KBM-7 (cell line): ENCODE measurements at places on chromosomes 6 and 20.

DNA sequence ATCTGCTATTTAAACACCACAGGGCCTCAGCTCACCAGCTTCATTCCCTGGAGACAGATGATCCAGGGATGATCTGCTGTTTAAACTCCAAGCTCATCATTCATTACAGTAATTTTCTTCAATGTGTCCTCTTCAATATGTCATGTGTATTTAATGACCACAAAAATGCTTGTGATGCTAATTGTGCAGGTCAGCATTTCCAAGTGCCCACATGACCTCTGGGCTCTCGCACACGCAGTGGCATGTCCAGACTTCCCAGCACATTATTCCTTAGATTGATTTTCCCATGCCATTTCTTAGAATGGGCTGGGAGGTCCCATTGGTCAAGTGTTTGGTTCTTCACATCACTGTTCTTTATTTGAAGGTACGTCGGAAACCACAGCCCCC lies 434.4 kb downstream of the HAO1 start:
- DNase-seq: no peak

- DNase-seq: no peak
These were observed 628 bp upstream of the ERGIC3 start for GRCh38 chr20:35541118-35541782.

- no peak for DNase-seq
These were observed 118.4 kb upstream of the NXT1 start for GRCh38 chr20:23232219-23232581.

DNA sequence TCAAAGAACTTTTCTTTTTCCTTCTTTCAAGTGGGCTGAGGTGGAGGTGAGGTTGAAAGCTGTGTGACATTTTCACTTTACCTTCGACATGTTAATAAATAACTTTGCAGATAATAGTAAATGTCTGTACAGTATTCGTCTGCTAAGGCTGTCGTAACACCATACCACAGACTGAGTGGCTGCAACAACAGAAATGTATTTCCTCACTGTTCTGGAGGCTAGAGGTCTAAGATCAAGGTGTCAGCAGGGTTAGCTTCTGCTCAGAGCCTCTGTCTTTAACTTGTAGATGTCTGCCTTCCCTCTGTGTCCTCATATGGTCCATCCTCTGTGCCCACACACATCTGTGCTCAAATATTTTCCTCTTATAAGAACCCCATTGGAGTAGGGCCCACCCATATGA lies 14.9 kb downstream of the PHACTR2 start:
- no peak for DNase-seq

GRCh38 chr6:119138906-119139541 lies 60.6 kb upstream of the FAM184A start:
- peak; percentile 11 for DNase-seq

GRCh38 chr6:165263-165662 lies 127.0 kb upstream of the DUSP22 start:
- DNase-seq: no peak

DNA sequence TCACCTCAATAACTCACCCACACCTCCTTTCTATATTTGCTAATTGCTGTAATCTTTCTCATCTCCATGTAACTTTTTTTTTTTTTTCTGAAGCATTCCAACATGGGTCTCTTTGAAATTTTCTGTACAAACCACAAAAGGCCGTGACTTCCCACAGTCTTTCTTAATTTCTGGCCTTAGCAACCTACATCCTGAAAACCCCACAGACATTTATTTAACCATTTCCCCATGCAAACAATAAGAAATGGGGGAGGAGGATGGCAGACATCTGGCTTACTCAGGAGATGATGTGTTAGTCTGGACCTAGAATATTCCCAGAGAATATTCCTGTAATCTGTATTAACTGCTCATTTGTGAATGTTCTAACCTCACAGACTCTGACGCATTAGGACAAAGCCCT lies 57.6 kb downstream of the MEP1A start:
- no peak for DNase-seq

DNA sequence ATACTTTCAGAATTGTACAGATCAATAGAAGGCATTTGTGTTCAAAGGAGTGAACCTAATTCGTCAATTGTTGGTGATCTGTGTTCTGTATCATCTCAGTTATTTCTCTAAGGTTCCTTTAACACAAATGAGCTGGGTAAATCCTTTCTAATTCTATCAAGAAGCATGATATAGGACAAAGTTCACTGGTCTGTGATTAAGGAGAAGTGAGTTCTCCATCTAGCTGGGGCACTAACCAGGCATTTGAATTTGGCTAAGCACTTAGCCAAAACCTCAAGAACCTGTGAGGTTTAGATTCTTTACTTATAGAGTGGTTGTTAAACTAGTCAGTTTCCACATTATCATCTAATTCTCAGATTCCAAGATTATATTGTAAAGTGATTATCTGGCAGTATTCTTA lies 50.3 kb downstream of the DOP1A start:
- DNase-seq: no peak

GRCh38 chr20:34704177-34705007 lies at the start of gene TP53INP2:
TSS of gene TP53INP2 (plus strand) at chr20:34704344. CDS start at chr20:34708740, 4,396 bp downstream.
- DNase-seq: peak; percentile 76

DNA sequence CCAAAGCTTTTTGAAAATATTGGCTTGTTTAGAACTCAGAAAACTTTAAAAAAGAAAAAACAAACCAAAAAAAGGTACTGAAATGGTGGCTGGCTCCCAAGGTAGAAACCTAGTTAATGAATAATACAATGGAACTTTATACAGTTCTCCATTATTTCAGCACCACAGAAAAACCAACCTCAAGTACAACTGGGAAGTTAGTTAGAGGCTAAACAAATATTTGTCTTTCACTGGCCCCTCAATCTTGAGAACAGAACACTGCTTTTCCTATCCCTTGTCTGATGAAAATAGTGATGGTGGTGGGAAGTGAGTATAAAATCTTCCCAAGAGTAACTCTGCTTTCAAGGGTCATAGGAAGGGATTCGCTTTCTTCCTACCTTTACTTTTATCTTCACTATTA lies 126.5 kb downstream of the REV3L start:
- no peak for DNase-seq

DNA sequence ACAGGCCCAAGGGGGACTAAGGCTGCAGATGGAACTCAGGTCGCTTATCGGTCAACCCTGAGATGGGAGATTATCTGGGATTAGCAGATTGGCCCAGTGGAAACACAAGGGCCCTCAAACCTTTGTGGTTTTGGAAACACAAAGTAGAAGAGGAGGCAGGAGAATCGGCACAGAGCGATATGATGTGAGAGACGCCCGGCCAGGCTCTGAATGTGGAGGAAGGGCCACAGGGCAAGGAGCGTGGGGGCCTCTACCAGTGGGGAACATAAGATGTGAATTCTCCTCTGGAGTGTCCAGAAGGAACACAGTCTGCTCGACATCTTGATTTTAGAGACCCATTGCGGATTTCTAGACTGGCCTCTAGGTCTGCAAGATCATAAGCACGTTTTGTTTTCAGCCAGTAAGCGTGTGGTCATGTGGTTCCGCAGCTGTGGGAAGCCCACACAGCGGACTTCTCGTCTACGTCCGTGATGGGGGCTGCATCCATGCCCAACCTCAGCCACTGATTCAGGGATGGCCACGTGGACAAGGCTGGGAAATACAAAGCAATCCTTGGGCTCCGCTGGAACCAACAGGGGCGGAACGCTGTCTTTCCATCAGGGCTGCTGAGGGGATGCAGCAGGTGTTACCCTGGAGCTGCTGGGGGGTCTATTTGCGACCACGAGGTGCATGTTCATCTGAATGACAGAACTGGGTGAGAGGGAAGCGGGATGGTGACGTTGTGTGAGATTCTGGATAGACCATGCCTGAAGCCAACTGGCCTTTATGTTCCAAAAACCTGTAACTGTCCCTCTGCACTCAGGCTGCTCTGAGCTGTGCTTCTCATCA lies 127.6 kb upstream of the PMEPA1 start:
- no peak for DNase-seq
